ENCODE measurements at places on chromosomes 11 and 22.

GRCh38 chr11:112565551-112565950, 304.9 kb upstream of the PLET1 start:
- no peak for DNase-seq

DNA sequence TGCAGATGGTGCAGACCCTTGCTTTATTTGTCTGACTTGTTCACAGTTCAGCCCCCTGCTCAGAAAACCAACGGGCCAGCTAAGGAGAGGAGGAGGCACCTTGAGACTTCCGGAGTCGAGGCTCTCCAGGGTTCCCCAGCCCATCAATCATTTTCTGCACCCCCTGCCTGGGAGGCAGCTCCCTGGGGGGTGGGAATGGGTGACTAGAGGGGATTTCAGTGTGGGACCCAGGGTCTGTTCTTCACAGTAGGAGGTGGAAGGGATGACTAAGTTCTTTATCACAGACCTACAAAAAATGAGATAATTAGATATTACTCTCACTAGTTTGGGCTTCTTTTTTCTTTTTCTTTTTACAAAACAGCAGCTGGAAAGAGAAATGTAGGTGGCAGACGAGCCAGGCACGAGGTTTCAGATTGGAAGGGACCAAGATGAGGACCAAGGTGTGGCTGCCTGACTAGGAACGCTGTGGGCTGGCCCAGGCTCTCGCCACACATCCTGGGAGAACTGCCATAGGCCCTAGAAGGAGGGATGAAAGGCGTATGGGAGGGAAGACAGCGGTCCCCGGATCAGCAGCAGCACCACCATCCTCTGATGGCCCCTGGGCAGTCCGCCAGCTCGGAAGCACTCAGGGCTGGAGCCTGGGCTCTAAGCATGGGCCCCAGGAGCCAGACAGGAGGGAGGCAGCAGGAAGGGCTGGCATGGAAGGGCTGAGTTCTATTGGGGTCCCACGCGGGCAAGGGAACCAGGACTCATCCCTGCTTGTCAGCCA, 14.2 kb downstream of the TXN2 start:
- DNase-seq = peak; percentile 83

- DNase-seq = no peak
Observed at GRCh38 chr11:69209421-69210309, 53.9 kb downstream of the SMIM38 start.

DNA sequence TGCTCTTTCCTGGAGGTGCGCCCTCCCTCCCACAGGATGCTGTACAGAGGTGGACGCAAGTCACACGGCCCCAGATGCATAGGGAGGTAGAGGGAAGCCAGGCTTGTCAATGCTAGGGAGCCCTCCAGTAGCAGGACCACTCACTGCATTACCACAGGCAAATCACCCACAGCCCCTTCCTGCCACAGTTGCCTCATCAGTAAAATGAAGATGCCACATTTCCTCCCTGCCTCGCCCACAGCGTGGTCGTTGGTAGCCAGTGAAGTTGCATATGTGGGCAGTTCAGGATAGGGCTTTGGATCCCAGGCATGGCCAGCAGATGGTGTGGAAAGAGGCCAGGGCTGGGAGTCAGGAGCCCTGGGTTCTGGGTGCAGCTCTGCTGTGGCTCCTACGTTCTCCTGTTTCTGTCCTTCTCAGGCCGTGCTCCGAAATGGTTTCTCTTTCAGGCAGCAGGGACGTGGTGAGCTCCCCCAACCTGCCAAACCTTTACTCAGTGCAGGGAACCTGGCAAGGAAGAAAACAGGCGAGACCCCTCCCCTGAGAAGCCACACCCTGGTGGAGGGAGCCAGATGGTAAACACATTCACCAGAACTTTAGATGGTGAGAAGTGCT, 22.6 kb downstream of the DAGLA start:
- no peak for DNase-seq

GRCh38 chr22:18085188-18085587, 7.4 kb downstream of the PEX26 start:
- peak; percentile 71 for DNase-seq

- no peak for DNase-seq
Observed at GRCh38 chr11:87144252-87144651, 106.5 kb downstream of the TMEM135 start.

GRCh38 chr22:46968848-46969247, 206.4 kb downstream of the TBC1D22A start:
- DNase-seq = no peak

GRCh38 chr11:116117331-116118137, 613.3 kb upstream of the CADM1 start:
- DNase-seq = no peak

GRCh38 chr11:86740628-86741483, 59.5 kb upstream of the PRSS23 start:
- DNase-seq = peak; percentile 96

All from kidney tubule cell (primary cell).